Occipital lobe (tissue), 3 donors: ENCODE measurements at places on chromosomes 16 and 17. TPM values are rescaled to one million over a fixed set of nuclear protein-coding genes. Genes with fewer than 3 reads are reported as not detected.

The DRC3 gene
- 2.0 TPM for total RNA-seq

The ASPA gene
- 1.4 TPM for total RNA-seq

The PLLP gene
- 1.2 TPM for total RNA-seq

The KRTAP16-1 gene
- not detected for total RNA-seq

The CCDC154 gene
- total RNA-seq, result 0.16 TPM

The IL17C gene
- not detected for total RNA-seq

The FBXO39 gene
- total RNA-seq, result not detected

The NOL3 gene
- total RNA-seq, result 4.1 TPM

GRCh38 chr16:78205506-78205905 lies 106.1 kb downstream of the WWOX start:
- no peak for DNase-seq

DNA sequence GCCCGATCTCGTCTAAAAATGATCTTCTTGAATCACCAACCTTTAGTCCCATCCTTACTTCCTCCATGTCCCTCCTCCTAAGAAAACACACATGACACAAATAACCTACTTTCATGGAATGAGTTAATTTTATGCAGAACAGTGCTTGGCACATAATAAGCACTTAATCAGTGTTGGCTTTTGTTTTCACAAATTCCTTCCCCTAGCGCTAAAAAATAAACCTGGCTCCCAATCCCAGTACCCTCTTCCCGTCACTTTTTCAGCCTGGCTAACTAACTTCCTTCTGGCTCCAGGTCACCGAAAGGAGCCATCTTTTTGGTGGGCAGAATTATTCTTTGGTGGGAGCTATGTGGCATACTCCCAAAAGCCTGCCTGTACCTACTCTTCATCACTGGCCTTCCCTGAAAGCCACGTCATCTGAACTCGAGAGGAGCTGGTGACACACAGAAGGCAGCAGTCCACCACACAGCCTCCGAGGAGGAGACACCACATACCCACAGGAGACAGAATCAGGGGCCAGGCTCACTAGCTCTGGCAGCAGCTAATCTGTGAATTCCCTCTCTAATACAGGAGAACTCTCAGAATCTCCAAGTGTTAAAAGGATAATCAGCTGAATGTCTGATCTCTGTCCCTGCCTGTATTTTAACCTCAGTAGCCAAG lies 114.5 kb downstream of the SMG6 start:
- DNase-seq, result no peak

GRCh38 chr17:4635823-4636375 lies 5.6 kb downstream of the ALOX15 start:
- DNase-seq, result no peak

DNA sequence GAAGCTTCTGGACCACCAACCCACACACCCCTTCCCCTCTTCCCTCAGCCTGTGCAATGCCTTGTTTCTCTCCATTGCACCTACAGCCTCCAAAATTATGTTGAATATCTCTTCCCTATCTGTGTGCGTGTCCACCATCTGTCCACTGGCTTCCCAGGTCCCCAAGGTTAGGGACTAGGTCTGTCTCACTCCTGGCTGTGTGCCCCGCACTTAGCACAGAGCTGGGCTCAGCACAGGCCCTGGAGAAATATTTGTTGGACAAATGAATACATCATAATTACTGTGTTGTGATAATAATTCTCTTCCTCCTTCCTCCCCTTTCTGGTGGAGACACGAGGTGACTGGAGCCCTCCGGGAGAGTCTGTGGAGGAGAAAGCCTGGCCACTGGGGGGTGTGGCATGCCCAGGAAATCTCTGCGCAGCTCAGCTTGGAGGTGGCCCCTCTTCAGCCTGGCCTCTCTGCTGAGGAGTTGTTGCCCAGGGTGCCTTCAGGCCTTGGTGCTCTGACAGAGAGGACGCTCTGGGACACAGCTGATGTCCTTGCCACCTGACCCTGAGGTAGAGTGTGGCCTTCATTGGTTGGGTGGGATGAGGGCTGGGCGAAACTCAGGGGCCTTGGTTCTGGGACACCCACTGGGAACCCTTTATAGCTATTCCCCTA lies 3.3 kb upstream of the BRD7 start:
- DNase-seq, result peak; percentile 25

GRCh38 chr17:48558057-48558830 lies 13.3 kb upstream of the HOXB2 start:
- no peak for DNase-seq

DNA sequence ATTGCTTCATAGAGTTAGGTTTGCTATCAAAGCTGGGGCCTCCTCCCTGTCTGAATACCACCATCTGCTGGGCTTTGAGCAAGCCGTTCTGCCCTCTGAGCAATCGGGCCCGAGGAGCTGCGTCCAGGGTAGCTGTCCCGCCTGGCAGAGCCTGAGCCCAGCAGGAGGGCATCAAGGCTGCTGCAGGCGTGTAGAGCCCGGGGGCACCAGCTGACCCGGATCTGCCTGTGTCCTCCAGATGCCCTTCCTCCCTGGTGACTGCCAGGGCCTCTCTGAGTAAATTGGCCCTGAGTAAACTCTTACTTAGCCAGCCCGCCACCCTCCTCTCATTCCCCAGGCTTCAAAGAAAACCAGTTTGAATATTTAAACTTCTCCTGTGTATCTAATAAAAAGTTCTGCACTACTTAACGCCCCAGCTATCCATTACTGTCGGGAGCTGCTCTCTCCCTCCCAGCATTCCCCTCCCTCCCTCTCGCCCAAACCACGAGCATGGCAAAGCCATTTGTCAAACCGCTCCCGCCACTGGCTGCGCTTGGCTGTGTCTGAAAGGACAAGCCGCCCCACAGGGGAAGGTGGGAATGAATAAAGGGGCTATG lies 16.4 kb downstream of the CDK5RAP3 start:
- no peak for DNase-seq

DNA sequence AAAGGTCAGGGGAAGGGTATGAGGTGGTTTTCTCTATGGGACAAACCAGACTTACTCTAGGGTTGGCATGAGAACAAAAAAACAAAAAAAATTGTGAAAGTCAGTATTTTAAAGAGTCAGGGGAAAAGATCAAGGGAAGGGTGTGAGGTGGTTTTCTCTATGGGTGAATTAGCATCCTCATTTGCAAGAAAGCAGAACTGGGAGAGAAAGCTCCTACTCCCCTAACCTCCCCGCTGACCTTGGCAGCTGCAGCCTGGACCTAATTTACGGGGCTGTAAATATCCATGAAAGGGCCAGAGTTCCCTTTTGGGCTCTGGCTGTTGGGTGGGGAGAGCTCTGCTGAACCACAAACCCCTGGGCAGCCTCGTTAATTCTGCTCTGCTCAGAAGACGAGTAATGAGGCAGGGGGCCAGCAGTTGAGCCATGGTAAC lies 10.6 kb downstream of the RHBDL3 start:
- DNase-seq, result no peak

- DNase-seq, result no peak
Observed at GRCh38 chr17:55710410-55710809, 12.3 kb downstream of the TMEM100 start.

GRCh38 chr16:20271893-20272292 lies 55.4 kb downstream of the GP2 start:
- no peak for DNase-seq

GRCh38 chr17:38436386-38436785 lies 8.1 kb downstream of the ARHGAP23 start:
- DNase-seq, result no peak

- DNase-seq, result no peak
Observed at GRCh38 chr16:1098266-1098991, 2.4 kb upstream of the C1QTNF8 start.

DNA sequence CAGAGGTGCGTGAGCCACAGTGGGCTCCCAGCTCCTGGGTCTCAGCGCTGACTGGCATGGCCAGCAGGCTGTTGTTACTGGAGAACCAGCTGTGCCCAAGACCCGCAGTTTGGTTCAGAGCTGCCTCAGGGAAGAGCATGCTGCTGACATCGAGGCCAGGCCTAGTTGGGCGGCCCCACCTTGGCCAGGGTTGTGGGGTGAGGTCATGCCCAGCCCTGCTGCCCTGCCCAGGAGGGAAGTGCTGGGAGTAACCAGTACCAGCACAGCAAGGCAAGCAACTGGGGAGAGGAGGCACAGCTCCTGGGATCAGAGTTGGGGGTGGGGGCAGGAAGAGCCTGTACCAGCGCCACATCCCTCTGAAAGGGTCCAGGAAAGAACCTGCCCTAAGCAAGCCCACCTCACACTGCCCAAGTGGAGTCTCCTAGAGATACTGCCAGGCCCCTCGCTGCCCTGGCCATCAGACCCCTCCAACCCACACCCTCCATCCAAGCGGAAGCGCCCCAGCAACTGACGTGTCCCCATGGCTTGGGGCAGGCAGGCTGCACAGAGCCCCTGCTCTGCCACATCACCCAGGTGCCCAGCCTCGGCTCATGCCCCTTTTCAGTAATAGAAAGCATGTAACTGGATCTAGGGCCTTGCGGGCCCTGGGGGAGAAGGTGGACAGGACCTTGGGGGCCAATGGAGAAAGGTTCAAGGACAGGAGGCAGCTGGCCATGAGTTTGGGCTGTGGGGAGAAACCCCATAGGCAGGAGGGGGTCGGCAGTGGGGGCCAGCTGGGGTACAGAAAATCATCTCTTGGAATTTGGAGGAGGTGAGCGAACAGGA lies 990 bp downstream of the DOK4 start:
- DNase-seq, result no peak

- DNase-seq, result no peak
Observed at GRCh38 chr17:32558997-32559650, 72.3 kb downstream of the CDK5R1 start.

DNA sequence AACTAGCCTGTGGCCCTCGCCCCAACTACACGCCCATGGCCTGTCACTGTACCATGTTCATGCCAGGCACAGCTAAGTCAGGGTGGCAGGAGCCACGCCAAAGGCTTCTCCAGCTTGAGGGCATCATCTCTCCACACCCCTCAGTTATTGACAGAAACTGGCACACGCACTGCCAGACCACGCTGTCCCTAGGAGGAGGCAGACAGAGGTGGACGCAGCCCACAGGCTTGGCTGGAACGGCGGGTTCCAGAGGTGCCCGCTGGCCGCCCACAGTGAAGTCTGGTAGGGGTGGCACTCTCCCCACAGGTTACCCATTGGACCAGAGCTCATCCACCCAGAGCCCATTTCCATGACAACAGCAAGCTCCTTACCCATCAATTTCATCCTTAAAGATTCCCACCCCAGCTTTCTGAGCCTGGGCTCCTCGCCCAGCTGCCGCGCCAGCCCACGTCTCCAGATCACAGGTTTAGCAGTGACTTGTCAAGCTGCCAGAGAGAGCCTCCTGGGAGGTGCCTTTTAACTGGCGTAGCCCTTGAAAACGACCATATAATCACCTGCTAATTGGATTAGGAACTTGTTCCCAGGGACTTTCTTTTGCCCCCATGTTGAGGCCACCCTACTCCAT lies 27.9 kb downstream of the RPRML start:
- DNase-seq, result peak; percentile 70

GRCh38 chr17:3744014-3744413 lies 20.3 kb downstream of the HASPIN start:
- DNase-seq, result no peak

- peak; percentile 94 for DNase-seq
Observed at GRCh38 chr16:27202923-27203506, 311 bp upstream of the KDM8 start.

DNA sequence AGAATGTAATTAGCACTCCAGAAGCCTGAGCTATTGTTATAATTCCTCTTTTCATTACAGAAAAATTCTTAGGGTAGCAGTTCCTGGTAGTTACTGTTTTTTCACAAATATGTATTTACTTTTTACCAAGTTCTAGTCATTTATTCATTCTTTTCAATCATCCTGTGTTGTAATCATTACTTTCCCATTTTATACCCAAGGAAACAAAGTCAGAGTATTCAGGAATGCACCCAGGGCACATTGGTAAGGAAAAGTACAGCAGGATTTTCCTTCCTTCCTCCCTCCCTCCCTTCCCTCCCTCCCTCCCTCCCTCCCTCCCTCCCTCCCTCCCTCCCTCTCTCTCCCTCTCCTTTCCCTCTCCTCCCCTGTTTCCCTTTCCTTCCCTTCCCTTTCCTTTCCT lies 115.9 kb upstream of the RBFOX1 start:
- DNase-seq, result no peak

- DNase-seq, result no peak
Observed at GRCh38 chr16:88772871-88773811, 11.9 kb downstream of the PIEZO1 start.

GRCh38 chr17:38749223-38750043 lies 1.3 kb upstream of the PCGF2 start:
- DNase-seq, result peak; percentile 64

DNA sequence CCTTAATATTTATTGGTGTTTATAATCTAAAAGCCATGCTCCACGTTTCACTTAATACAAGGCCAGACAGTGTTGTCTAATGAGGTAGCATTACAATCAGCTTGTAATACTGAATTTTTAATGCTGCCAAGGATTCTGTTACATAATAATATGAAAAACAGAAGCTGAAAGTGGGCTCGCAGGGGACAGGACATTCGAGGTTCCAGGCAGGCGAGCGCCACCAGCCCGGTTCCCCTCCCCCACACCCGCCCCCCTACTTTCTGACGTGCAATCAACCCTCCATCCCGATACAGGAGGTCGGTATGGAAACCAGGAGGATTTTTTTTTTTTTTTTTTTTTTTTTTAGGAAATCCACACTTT lies 6.2 kb upstream of the ZFHX3 start:
- DNase-seq, result no peak

- no peak for DNase-seq
Observed at GRCh38 chr17:43578404-43578698, 32.2 kb upstream of the ETV4 start.

GRCh38 chr17:44053125-44053872 lies 13.2 kb downstream of the LSM12 start:
- DNase-seq, result no peak

- no peak for DNase-seq
Observed at GRCh38 chr17:42463976-42464400, 5.3 kb downstream of the ATP6V0A1 start.

DNA sequence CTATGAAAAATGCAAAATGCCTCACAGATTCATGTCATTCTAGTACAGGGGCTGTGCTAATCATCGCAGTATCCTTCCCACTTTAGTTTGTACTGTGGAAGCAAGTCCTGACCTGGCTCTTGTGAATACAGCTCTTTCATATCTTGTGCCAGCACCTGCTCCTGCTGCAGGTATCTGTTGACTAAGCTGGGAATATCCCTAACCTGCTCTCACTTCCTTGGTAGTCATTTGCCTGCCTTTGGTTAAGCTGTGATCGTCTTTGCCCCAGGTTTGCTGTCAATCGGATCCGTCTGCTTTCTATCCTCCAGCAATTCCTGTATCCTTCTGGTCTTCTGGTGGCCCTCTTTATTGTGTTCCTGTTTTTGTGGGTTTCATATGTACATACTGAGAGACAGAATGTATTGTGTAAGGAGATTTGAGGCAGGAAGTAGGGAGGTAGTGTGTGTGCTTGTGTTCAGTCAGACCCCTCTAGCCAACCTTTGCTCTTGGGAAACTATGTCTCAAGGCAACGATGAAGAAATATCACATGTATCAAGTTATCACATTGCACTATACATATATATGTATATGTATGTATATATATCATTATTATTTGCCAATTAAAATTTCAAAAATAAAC lies 7.7 kb upstream of the GINS3 start:
- DNase-seq, result no peak

GRCh38 chr17:47295874-47296255 lies 27.9 kb upstream of the EFCAB13 start:
- DNase-seq, result no peak
